ENCODE measurements at places on chromosomes 16 and 17. TPM values are rescaled to one million over a fixed set of nuclear protein-coding genes. Genes with fewer than 3 reads are reported as not detected.

GRCh38 chr17:17379197-17379991 is 76.2 kb downstream of the NT5M start:
- peak; percentile 53 for DNase-seq

GRCh38 chr17:72725433-72726068 is 366.9 kb downstream of the SLC39A11 start:
- peak; percentile 71 for DNase-seq

Gene UTS2R
- 4.5 TPM for total RNA-seq

Gene TNS4
- not detected for total RNA-seq

Gene CARD14
- total RNA-seq, result 0.14 TPM
